ENCODE measurements at places on chromosomes 6 and 20.
A peak's percentile ranks its signal among the peaks of the same experiment; 100 is the strongest.

GRCh38 chr6:106184629-106185028 lies 98.5 kb downstream of the PRDM1 start:
- DNase-seq: no peak

DNA sequence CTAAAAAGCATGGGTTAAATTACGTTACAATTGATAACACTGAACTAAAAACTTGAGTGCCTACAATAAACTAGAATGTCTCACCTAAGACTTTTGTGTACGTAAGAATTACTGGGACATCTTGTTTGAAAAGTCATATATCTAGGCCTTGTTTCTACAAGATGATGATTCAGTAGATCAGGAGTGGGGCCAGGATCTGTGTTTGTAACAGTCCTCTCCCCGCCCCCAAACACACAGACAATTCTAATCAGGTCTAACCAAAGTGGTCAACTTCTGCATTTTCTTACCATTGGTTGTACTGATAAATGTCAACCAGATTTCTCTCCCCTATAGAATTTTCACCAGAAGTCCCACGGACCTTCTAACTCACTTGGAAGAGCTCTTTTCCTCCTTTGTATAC lies 56.9 kb downstream of the RAMACL start:
- DNase-seq: no peak

GRCh38 chr6:139262519-139263300 lies 29.1 kb downstream of the TXLNB start:
- DNase-seq: no peak

- DNase-seq: no peak
Measured at GRCh38 chr20:7938058-7938457, 2.2 kb downstream of the HAO1 start.

GRCh38 chr6:92723390-92723931 lies 695.9 kb downstream of the EPHA7 start:
- DNase-seq: no peak

GRCh38 chr6:29496961-29497360 lies 9.2 kb upstream of the MAS1L start:
- no peak for DNase-seq

DNA sequence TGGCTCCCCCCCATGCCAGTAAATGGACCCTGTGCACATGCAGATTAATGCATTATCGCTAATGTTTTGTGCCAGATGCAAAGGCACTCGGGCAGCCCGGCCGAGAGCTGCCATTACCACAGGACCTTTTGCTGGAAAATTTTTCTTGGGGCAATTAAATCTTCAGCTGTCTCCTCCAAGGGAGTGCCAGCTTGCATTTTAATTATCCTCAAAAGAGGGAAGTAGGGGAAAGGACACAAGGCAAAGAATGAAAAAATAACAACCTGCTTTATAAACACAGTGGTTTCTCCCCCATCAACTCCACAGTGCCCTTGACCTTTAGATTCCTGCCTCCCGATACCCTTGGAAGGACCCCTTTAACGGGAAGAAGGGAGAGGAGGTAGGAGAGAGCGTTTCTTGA lies 48.2 kb downstream of the PDYN start:
- no peak for DNase-seq

DNA sequence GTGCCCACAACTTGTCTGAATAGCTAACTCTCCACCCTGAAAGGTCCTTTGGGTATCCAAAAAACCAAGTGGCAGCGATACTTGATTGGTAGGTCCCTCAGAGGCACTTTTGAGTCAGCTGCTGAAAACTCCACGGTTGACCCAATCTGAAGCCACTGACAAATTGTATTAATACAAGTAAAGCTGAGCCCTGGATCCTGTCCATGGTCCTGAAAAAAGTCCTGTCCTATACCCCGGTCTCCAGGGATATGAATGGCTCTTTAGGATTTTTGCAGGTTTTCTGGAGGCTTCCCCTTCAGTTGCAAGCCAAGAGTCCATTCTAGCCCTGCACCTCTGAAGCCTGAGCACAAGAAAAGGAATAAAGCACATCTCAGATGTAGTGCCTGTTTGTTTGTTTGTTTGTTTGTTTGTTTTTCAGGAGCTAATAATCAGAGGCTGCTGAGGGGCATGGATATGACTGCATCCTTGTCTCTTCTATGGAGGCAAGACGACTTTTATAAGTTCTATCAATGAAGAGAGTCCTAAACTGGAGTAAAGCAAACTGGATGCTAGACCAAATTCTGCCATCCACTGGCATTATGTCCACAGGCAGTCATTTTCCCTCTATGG lies 1.7 kb upstream of the SLC12A5 start:
- DNase-seq: no peak

DNA sequence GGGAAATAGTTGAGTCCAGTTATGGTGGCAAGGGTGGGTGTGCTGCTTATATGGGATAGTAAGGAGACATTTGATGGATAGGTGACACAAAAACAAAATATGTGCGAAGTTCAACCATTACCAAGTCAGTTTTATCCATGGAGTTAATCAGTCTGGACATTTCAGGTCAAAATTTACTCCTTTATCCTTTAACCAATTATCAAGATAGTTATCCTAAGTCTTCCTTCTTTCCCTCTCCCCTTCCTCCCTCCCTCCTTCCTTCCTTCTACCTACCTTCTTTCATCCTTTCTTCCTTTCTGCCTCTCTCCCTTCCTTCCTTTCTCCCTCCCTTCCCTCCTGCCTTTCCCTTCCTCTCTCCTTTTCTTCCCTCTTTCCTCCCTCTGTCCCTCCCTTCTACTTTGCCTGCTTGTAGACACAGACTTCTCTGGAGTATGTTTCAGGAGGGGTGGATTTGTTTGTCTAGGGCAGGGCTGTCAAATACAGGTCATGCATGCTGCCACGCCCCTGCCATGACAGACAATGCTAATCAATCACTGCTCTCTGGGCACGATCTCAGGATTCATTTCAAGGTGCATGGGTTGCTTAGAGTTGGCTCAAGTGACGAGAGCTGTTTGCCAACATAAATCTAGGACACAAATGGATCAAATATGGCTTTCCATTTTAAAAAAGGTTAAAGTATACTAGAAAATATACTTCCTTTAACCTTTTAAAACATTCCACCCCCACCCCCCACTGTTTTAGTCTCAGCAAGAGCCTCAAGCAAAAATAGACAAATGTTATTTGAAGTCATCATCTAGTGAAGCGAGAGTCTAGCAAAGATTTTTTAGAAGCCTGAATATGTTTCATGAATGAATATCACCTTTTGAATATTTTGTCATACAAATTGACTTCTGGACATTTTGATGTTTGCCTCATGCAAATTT lies 281.6 kb upstream of the CITED2 start:
- peak; percentile 61 for DNase-seq

DNA sequence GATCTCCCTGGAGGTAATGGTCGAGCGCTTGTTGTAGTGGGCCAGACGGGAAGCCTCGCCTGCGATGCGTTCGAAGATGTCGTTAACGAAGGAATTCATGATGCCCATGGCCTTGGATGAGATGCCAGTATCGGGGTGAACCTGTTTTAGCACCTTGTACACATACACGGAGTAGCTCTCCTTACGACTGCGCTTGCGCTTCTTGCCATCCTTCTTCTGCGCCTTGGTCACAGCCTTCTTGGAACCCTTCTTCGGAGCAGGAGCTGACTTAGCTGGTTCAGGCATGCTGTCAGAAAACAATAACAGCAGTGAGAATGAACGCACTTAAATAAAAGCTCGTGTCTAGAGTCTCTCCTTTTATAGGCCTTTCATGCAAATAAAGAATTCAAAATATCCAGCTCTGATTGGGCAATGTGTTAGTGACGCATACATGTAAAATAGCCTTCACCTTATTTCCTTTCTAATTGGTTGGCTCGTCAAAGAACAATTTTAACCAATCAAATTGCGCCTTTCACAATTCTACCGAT lies 129.2 kb downstream of the HFE start:
- DNase-seq: peak; percentile 96

DNA sequence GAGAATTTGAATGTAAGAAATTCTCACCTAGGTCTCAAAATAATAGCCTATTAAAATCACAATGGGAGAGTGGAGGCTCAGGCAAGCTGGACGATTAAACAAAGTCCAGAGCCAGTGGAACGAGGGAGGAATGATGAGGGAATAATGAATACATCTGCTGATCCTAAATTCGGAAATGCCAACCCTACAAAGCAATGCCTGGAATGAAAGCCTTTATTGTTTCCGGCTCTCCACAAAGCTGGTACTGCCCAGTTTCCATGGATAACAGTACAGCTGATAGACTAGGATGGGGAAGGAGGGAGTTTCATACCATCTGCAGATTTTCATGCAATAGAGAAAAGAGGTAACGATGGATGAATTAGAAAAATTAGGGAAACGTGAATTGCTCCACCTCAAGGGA lies 356.1 kb downstream of the CBLN4 start:
- DNase-seq: no peak

GRCh38 chr6:68087399-68088133 lies 547.5 kb upstream of the ADGRB3 start:
- no peak for DNase-seq

DNA sequence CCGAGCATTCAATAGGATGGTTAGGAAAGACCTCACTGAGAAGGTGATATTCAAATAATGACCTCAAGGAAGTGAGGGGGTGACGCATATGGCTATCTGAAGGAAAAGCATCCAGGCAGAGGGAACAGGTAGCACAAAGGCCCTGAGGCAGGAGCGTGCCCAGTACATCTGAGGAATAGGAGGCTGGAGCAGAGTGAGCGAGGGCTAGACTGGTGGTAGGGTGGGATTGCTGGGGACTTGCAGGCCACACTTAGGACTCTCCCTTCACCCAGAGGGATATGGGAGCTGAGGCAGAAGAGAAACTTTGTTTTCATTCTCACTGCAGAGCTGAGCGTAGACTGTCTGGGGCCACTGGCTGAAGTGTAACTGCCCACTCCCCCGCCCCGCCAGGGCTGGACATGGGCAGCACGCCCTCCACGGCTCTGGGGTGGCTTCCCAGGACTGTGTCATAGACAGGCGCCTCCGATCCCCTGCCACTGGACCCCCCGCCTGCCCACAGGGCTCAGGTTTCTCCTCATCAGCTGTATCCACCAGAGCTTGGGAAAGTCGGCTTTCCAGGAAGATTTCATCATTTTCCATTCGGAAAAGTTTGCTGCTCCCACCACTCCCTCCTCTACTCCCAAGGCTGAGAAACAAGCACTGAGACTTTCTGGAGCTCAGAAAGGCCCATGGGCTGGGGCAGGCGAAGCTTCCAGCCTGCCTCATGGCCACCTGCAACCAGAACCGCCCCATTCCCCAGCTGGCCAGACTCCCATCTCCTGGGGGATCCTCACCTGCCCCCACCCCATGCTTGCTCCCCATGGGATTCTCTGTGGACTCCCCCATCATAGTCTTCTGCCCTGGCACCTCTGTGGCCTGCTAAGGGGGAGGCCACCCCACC lies 142.6 kb downstream of the MRPL14 start:
- DNase-seq: no peak

DNA sequence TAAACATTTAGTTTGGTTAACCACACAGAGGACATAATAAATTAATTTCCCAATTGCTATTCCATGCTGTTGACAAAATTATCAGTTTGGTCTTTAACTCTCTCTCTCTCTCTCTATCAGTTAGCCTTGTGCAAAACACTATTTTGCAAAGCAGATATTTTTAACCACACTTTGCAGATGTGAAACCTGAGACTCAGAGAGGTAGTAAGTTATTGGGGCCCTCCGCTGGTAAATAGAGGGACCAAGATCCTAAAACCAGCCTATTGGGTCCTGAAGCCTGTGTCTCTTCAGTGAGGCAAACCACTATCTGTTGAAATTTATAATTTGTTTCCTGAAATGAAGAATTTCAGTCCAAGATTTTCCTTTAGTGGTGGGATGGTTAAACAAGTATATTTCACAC lies 231.0 kb downstream of the SOD2 start:
- DNase-seq: no peak

DNA sequence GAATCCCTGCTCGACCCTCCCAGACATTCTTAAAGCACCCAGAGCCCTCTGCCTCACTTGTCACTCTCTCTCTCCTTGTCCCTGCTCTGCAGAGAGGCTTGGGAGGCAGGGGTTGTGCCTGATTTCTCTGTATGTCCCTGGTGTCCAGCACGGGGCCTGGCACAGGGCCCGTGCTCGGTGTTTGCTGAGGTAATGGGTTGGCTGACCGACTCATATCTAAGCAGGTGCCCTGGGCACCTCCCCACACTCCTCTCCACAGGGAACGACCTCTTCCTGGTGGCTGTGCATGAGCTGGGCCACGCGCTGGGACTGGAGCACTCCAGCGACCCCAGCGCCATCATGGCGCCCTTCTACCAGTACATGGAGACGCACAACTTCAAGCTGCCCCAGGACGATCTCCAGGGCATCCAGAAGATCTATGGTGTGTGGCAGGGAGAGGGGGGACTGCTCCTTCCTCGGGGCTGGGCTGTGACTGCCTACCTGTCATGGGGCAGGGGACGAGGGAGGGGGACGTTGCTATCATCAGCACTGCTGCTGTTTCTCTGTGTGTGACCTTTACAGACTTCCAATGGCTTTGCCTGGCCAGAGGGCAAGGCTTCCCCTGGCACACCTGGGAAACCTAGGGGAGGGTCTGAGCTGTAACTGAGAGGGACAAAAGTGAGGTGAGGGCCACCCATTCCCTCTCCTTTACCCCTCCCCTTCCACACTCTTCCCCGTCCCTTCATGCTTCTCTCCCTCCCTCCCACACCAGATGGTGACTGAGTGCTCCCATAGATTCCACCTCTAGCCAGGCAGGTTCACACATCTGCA lies 14.2 kb downstream of the MMP24OS start:
- no peak for DNase-seq

- DNase-seq: no peak
Measured at GRCh38 chr6:137471497-137471896, 22.7 kb downstream of the OLIG3 start.

DNA sequence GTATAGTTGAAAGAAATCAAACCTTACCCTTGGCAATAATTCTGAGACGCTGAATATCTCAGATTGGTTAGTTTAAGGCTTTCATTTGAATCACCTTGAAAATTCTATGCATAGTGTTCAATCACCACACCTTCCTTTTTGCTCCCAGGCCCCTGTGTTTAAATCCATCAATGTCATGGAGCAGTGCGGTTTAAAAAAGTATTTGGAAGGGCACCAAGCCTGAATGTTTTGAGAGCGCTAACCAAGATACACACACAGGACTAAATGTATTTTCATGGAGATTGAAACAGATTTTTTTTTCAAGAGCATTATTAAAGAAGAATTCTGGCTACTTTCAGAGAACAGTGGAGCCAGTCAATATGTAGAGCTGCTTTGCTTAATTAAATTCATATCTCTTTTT lies 195.7 kb downstream of the CENPW start:
- no peak for DNase-seq

GRCh38 chr6:158457616-158458278 lies 102.1 kb upstream of the TMEM181 start:
- DNase-seq: no peak
